Chondrocyte (in vitro differentiated cells): ENCODE measurements at places on chromosomes 4 and X. TPM values are rescaled to one million over a fixed set of nuclear protein-coding genes. Genes with fewer than 3 reads are reported as not detected.

- H3K36me3 ChIP-seq, result no peaks in the 10 kb centered on the region
- H3K4me3 ChIP-seq, result no peak overlapping the region
- no peak for DNase-seq
- peaks cover 2% of the 10 kb centered on the region for H3K27me3 ChIP-seq
- H3K4me1 ChIP-seq, result no peaks in the 10 kb centered on the region
Observed at GRCh38 chrX:101377547-101377946, 8.4 kb downstream of the BTK start.

DNA sequence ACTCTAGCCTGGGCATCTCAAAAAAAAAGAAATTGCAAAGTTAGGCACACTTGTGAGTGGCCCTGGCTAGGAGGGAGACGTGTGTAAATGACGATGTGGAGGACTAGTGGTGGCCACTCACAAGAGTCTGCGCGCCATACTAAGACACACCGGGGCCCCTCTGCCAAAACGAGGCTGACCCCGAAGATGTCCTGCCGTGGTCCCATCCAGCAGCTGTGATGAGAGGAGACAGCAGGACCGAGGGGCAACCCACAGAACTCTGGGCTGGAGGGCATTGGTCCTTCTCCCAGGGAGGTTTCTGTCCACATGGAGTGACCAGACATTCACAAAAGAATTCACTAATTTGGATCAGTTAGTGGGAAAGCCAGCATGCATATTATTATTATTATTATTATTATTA lies 47.4 kb downstream of the NOP14 start:
- H3K4me1 ChIP-seq, result no peaks in the 10 kb centered on the region
- H3K36me3 ChIP-seq, result peaks cover 49% of the 10 kb centered on the region
- H3K4me3 ChIP-seq, result no peak overlapping the region
- no peaks in the 10 kb centered on the region for H3K27me3 ChIP-seq
- H3K27ac ChIP-seq, result no peak overlapping the region
- no peak for DNase-seq

DNA sequence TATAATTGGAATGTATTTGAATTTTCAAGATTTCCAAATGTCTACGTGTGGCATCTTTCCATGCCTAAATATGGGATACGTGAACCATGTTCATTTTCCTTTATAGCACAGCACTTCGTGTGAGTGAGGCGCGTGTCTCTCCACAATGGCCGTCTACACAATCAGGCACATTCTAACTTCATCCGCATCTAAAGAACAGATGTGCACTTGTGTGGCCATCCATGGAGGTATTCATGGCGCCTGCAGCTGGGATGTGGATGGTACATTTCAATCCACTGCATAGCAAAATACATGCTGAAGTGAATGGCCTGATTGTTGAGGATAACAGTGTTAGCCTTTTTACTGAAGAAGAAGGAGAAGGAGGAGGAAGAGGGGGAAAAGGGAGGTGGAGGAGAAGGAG lies 34.5 kb upstream of the TRIM2 start:
- H3K27ac ChIP-seq, result no peak overlapping the region
- H3K36me3 ChIP-seq, result no peaks in the 10 kb centered on the region

DNA sequence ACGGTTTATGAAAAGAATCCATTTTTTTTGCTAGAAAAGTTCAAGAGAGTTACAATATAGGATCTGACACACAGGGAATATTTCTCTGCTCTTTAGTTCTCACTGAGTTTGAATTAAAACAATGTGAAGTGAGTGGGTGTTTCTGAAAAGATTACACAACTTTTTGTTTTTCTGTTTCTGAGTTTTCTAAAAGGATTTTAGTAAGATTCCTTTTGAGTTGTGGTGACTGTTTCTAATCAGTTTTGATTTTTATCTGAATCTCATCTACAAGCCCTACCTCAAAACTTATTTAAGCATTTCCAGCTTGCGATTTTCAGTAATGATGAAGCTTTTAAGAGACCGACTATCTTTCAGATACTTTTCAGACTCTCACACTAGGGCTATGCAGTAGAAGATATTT lies 141.7 kb downstream of the GPAT3 start:
- no peaks in the 10 kb centered on the region for H3K4me1 ChIP-seq
- H3K27me3 ChIP-seq, result peaks cover 29% of the 10 kb centered on the region
- no peaks in the 10 kb centered on the region for H3K36me3 ChIP-seq
- no peak for DNase-seq
- H3K4me3 ChIP-seq, result no peak overlapping the region

DNA sequence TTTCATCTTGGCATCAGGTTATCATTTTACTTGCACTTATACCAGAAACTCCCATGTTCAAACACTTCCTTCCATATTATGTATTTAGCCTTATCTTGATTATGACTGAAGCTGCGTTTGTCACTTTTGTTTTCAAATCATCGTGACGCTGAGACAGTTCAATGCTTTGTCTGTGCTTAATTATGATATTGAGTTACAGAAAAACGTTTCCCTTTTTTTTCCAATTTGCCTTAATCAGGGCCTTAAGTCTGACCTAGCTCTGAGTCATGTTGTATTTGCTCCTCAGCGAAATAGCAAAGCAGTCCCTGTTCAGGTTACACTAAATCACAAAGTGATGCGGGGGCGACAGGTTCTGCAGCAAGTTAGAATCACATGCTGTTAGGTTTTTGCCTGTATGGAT lies 254.7 kb downstream of the AFF2 start:
- no peaks in the 10 kb centered on the region for H3K27me3 ChIP-seq
- no peaks in the 10 kb centered on the region for H3K4me1 ChIP-seq
- no peak overlapping the region for H3K27ac ChIP-seq
- H3K36me3 ChIP-seq, result peaks cover 2% of the 10 kb centered on the region
- no peak for DNase-seq

DNA sequence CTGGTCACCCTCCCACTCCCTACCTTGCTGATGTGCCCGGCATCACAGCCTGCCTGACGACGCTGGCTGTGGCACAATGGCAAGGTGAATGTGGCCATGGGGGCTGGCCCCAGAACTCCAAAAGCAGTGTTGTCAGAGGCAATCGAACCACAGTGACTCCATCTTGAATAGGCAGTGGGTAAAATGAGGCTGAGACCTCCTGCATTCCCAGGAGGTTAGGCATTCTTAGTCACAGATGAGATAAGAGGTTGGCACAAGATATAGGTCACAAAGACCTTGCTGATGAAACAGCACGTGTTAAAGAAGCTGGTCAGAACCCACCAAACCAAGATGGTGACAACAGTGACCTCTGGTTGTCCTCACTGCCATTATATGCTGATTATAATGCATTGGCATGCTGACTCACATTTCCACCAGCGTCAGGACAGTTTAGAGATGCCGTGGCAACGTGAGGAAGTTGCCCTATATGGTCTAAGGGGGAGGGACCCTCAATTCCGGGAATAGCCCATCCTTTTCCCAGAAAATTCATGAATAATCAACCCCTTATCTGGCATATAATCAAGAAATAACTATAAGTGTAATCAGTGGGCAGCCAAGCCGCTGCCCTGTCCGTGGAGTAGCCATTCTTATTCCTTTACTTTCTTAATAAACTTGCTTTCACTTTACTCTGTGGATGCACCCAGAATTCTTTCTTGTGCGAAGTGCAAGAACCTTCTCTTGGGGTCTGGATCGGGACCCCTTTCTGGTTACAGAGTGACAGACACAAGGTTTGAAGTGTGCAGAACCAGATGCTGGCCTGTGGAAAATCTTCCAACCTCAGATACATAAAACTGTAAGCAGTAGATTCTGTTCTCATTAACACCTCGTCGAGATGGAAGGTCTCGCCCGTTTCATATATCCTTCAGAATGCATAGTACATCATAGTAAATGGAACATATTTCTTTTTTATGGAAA lies 26.8 kb upstream of the CLDN24 start:
- H3K27me3 ChIP-seq, result no peaks in the 10 kb centered on the region
- H3K4me3 ChIP-seq, result no peak overlapping the region

DNA sequence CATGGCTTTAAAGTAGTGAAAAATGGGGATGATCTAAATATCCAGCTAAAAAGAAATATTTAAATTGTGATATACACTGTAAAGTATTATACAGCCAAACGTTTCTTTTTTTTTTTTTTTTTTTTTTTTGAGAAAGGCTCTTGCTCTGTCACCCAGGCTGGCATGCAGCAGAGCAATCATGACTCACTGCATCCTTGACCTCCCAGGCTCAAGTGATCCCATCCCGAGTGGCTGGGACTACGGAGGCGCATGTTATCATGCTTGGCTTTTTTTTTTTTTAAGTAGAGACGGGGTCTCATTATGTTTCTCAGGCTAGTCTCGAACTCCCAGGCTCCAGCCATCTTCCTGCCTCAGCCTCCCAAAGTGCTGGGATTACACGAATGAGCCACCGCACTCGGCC lies 17.1 kb downstream of the SMIM14 start:
- H3K4me1 ChIP-seq, result peaks cover 57% of the 10 kb centered on the region
- H3K27ac ChIP-seq, result peak overlapping the region; percentile 96
- DNase-seq, result no peak
- H3K36me3 ChIP-seq, result no peaks in the 10 kb centered on the region

Gene LGI2
- 0.30 to 0.85 TPM (median 0.36 TPM) in 3 replicates for total RNA-seq

Gene ZDHHC15
- 0.13 to 0.51 TPM (median 0.15 TPM) in 3 replicates for total RNA-seq
